ENCODE measurements at places on chromosomes 3 and 15.

GRCh38 chr15:90647326-90647725, 69.8 kb upstream of the BLM start:
- DNase-seq, result no peak

GRCh38 chr3:178669022-178669601, 132.9 kb downstream of the KCNMB2 start:
- peak; percentile 61 for DNase-seq

DNA sequence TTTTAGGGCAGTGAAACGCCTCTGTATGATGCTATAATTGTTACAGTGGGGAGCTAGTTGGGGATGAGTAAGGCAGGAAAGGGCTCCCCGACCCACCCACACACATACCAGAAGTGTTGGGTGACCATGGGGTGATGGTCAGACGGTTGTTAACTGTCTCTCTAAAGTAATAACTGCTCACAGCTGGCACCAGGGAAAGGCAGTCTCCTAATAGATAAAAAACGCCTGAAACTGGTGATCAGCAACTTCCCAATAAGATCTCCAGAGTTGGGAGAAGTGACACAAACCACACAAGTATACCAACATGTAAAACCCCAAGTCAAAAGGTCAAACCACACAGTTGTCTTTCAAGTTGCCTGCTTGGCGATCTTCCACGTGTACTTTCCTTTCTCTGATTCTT, 346.5 kb upstream of the CNTN4 start:
- no peak for DNase-seq

DNA sequence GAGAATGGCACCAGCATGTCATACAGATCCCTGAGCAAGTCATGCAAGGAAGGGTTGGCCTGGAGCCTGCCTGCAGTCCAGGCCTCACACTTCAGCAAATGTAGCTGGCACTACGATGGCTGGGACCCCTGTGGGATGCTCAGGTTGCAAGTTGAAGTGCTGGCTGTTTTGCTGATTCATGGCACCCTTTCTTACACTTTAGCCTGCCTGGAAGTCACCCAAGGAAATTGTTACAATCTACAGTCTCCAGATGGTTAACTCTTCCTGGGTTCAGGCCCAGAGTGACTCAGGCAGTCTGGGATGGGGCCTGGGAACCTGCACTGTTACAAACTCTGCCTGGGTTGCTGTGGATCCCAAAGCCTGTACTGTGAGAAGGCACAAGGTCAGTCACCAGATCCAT, 91.0 kb upstream of the SLC6A11 start:
- DNase-seq, result no peak

DNA sequence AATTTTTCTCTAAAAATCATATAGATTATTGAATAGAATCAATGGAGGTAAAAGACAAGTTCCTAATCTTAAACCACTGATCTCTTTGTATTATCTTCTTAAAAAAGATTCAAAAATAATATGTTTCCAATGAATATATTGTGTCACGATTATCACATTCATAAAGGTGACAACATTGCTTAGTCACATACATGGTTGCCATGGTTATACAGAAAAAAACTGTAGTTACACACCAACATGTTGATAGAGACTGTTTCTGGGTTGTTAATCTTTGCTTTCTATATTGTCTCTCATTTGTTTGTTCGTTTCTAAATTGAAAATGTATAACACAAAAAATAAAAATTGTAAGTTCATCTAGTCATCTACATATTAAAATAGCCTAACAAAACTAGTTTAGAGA, 376.0 kb upstream of the ALCAM start:
- no peak for DNase-seq

- no peak for DNase-seq
Measured at GRCh38 chr3:59486520-59486919, 436.7 kb upstream of the CFAP20DC start.

DNA sequence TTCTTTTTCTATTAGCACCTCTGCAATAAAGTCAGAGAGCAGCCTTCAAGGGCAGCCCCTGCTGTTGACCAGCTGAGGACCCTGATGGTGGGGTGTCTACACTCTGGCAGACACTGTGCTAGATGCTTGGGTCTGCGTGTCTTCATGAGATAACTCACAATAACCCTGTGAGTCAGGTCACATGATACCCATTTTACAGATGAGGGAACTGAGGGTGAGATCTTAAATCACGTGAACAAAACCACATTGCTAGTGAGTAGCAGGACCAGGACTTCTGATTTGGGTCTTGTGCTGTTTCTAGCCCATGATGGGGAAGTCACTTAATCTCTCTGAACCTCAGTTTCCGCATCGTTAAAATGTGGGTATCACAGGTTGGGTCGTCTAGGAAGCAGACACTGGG, 118.5 kb upstream of the LIPC start:
- DNase-seq, result no peak

DNA sequence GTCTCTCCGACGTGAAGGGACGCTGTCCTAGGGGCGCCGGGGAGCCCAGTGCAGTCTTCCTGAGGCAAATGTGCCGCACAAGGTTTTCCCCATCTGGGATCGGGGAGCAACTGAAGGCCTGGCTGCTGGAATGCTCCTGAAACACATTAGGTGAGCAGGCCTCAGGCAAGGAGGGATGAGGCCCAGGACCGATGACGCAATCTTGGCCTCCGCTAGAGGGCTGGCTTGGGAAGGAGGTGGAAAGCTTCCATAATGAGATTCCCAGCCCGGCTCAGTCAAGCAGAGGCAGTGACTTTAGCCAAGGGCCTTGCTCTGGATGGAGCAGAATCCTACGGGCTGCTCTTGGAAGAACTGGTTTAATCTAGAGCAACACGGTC, 50.8 kb downstream of the CPN2 start:
- DNase-seq, result no peak

DNA sequence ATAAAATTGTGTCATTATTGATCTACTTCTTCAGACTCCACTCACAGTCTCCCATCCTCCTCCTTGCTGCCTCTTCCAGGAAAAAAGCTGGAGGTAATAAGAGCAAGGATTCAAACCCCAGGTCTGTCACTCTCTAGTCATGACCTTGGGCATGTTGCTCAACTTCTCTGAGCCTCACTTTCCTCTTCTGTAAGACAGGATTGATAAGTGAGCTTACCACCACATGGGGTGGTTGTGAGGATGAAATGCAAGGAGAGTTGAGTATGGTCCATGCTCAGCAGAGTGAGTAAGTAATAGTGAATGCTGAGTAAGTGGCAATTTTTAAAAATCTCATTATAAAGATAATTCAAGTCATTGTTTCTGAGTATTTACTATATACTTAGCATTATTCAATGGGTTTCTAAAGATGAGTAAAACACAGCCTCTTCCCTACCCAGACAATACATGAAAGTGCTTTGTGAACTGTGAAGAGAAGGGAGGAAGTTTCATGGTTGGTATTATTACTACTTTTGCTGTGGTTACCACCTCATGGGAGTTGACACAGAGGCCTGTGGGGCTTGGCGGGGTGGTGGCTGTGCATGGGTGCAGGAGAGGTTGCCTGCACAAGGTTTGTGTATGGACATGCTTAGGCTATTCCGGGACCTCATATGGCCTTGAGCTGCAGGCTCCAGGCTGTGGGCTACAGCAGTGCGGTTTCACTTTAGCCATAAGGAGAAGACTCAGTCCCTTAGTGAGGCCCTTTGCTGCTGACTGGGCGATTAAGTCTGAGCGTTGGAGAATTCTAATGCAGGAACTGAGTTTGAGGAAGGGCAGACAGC, 30.0 kb downstream of the SLC6A11 start:
- DNase-seq, result no peak

DNA sequence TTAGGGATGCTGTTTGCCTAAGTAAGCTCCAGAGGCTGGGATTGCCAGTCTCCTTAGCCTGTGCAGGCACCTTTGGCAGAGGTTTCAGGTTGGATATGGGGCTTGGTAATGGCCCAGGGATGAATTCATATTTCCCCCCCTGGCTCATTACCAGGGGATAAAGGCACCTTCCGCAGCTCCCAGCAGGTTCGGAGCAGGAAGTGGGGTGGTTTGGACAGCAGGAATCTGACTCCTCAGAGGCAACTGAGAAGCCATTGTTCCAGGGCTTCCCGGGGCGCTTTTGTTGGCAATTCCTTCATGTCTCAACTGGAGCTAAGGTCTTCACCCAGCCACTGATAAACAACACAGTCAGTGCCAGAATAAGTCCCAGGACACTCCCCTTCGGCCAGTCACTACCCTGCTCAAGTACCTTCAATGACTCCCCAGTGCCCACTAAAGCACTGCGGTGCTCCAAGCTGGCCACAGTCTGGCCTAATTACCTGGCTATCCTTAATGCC, 85.3 kb upstream of the SLC6A6 start:
- no peak for DNase-seq

DNA sequence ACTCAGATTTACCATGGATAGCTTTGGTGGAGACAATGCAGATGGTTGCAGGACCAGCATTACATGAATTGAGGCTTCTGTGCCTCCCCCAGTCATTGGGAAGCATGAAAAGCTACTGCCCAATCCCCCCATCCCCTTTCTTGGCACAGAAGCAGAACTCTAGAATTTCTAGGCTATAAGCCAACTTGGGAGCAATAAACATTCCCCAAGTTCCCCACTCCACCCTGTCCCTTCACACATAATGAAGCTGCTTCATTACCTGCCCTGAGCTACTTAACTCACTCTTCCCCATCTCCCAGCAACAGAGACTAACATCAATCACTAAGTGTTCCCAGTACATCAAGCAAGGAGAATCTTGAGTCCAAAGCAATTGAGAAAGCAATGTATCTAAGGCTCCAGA, 164.5 kb downstream of the RORA start:
- DNase-seq, result no peak

DNA sequence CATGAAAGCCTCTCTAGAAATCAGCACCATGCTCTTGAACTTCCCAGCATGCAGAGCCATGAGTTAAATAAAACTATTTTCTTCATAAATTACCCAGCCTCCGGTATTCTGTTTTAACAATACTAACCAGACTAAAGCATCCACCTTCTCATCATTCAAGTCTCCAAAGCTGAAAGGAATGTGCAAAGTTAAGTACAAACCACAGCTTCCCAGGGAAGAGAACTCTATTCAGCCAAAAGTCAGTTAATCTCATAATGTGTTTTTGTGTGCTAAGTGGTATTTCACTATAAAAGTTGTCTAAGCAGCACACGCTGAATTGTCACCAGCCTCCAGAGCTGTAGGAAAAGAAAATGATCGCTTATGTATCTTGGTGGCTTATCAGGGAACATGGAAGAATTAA, 135.5 kb upstream of the KCNH8 start:
- no peak for DNase-seq

DNA sequence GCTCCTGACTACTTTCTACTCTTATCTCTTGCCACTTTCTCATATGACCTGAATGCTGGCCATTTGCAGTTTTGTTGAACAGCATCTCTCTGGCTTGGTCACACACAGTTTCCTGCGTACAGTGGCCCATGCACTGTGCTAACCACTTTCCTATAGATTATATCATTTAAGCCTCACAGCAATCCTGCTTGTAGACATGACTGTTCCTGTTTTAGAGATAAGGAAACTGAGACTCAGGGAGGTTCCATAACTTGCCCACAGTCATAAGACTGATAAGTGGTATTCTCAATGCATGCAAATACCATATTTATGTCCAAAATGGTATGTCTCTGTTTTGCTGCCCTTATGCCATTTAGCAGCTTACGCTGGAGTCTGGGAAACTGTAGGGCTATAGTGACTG, 229.5 kb downstream of the NR1D2 start:
- no peak for DNase-seq

DNA sequence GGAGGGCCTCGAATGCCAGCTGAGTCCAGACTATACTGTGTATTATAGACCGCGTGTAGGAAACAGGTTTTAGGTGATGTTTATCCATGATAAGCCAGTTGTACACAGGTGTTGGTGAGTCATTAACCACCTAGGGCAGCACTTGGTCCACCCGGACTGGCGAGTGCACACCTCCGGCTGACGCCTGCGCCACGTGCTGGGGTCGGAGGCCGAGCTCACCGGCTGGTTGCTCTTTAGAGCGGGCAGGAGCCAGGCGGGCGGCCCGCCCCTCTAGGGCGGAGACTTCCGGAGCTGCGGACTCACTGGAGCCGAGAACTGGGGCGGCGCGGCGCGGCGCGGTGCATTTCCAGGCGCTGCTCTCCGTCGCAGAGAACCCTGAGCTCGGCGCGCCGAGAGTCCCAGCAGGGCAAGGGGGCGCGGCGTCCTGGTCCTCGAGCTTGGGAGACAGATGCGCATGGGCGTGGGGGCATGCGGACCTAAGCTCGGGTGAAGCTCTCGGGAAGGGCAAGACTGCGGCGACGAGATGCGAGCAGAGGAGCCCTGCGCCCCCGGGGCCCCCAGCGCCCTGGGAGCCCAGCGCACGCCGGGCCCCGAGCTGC, at the start of gene ESYT3:
Gene ESYT3, plus strand, starts transcription at position 341 of the 599 bp plus-strand sequence. Its CDS starts 183 bp downstream, at position 524.
- peak; percentile 62 for DNase-seq

- DNase-seq, result no peak
Measured at GRCh38 chr3:52529376-52530333, 4.0 kb downstream of the NT5DC2 start.

GRCh38 chr15:57667171-57667849, 39.2 kb upstream of the POLR2M start:
- peak; percentile 86 for DNase-seq

DNA sequence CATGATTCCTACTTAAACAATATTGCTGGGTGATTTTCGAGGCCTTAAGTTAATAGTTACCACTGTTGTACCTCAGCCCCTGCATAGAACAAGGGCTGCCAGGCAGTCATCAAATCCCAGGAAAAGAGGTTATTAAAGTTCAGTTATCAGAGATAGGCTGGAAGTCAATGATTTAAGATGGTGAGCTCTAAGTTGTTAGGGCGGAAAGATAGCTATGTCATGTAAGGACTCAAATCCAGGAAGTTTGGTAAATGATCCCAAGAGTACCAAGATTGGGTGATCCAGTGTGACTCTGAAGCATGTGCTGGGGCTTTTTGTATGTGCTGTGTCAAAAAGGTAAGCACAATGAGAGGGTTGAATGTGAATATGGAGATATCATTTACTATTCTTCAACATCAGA, 287.9 kb downstream of the NLGN1 start:
- no peak for DNase-seq

DNA sequence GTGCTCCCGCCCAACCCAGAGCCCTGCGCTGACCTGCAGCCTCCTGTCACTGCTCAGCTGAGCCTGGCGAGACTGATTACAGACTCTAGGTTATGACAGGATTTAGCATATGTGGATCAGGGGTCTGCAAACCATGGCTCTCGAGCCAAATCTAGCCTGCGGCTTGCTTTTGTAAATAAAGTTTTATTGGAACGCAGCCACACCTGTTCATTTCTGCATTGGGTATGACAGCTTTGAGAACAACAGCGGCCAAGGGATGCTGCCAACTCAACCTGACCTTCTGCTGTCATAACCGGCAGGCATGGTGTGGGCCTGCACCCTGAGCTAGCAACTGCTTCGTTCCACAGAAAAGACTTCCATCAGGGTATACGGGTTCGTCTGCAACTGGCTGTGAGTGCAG, 50.5 kb upstream of the IQSEC1 start:
- no peak for DNase-seq

- DNase-seq, result no peak
Measured at GRCh38 chr15:72135719-72136118, 17.5 kb downstream of the SENP8 start.

- no peak for DNase-seq
Measured at GRCh38 chr3:157840564-157840963, 265.7 kb downstream of the SHOX2 start.

GRCh38 chr15:61639491-61639890, 410.4 kb upstream of the RORA start:
- DNase-seq, result no peak
